ENCODE measurements at places on chromosomes 11 and 22. TPM values are rescaled to one million over a fixed set of nuclear protein-coding genes. Genes with fewer than 3 reads are reported as not detected.
A peak's percentile ranks its signal among the peaks of the same experiment; 100 is the strongest.

The IGSF22 gene
- not detected for total RNA-seq

GRCh38 chr11:132886335-132886734, 646.0 kb downstream of the OPCML start:
- no peak for DNase-seq
- no peaks in the 10 kb centered on the region for H3K36me3 ChIP-seq
- no peaks in the 10 kb centered on the region for H3K4me1 ChIP-seq
- no peak overlapping the region for H3K27ac ChIP-seq
- no peaks in the 10 kb centered on the region for H3K27me3 ChIP-seq

DNA sequence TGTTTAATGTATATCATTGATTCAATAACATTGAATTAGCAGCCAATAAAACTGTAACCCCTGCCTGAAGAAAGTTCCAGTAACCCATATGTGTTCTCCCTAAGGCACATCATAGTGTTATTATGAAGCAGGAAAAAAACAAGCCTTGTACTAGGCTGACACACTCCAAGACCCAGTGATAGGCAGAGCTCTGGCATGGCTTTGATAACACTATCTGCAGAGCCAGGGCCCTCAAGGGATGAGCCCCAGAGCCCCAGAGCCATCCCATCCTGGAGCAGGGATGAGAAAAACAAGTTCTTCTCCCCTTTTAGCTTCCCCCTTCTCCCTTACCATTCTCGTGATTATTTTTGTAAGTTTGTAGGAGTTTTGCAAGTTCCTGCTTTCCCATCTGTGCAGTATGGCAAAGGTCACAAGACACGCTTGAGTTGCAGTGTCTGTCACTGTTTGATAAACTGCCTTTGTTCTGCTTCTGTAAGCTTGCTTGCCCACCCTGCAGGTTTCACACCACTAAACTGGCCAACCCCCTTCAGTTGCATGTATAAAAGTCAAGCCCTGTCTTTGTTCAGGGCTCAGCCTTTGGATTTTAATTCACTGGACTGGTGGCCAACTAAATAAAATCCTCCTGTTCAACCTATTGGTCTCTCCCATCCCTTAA, 22.3 kb upstream of the GUCY1A2 start:
- H3K27me3 ChIP-seq = no peaks in the 10 kb centered on the region
- no peak for DNase-seq
- no peak overlapping the region for H3K27ac ChIP-seq
- H3K4me1 ChIP-seq = no peaks in the 10 kb centered on the region

DNA sequence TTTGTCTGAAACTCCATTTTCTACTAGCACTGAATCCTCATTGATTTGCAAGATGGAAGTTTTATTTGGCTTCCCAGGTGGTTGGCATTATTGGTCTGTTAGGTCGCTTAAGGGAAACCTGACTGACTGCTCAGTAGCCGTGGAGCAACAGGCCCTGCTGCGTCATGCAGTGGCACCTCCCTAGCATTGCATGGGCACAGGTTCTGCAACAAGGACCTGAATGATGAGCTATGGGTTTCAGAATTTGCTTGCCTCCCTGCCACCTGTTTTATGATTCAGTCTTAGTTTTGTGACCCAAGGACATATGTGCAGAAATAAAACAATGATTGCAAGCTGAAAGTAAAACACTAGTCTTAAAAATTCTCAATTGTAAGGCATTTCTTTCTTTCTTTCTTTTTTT, 128.5 kb downstream of the SLC1A2 start:
- H3K27ac ChIP-seq = no peak overlapping the region
- DNase-seq = no peak
- H3K36me3 ChIP-seq = peaks cover 13% of the 10 kb centered on the region
- no peaks in the 10 kb centered on the region for H3K27me3 ChIP-seq

The TRPC6 gene
- not detected for total RNA-seq

- no peak overlapping the region for H3K4me3 ChIP-seq
- DNase-seq = no peak
- no peaks in the 10 kb centered on the region for H3K27me3 ChIP-seq
- H3K27ac ChIP-seq = no peak overlapping the region
These were observed 808.6 kb upstream of the RAG2 start for GRCh38 chr11:37406651-37407050.

The NNMT gene
- not detected for total RNA-seq

- no peaks in the 10 kb centered on the region for H3K36me3 ChIP-seq
- H3K4me3 ChIP-seq = no peak overlapping the region
- no peaks in the 10 kb centered on the region for H3K4me1 ChIP-seq
- no peak overlapping the region for H3K27ac ChIP-seq
- DNase-seq = no peak
- no peaks in the 10 kb centered on the region for H3K27me3 ChIP-seq
These were observed 87.8 kb downstream of the WNT7B start for GRCh38 chr22:45889093-45889538.

- H3K27ac ChIP-seq = no peak overlapping the region
- H3K36me3 ChIP-seq = no peaks in the 10 kb centered on the region
- no peak for DNase-seq
- no peaks in the 10 kb centered on the region for H3K4me1 ChIP-seq
- H3K4me3 ChIP-seq = no peak overlapping the region
These were observed 107.4 kb downstream of the ARHGAP42 start for GRCh38 chr11:100794446-100794845.

The TIRAP gene
- 15.4 TPM for total RNA-seq

DNA sequence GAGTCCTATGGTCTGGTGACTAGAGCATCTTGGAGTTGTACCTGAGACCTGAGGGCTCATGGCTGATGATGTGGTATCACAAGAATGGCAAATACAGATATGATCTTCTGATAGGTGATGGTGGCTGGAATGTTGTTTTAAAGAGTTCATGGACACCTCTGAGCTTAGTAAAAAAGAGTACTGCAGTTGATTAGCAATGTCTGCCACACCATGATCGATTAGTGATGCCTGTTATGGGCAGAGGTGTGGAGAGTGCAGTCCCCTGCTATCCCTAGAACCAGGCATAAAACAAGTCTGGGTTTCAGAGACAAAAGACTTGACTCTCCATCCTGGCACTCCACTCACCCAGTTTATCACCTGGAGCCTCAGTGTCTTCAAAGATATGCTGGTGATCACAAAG, 1.4 kb upstream of the BATF2 start:
- H3K27me3 ChIP-seq = no peaks in the 10 kb centered on the region
- H3K36me3 ChIP-seq = no peaks in the 10 kb centered on the region
- H3K4me1 ChIP-seq = peaks cover 33% of the 10 kb centered on the region
- peak overlapping the region; percentile 83 for H3K27ac ChIP-seq
- peak; percentile 36 for DNase-seq

DNA sequence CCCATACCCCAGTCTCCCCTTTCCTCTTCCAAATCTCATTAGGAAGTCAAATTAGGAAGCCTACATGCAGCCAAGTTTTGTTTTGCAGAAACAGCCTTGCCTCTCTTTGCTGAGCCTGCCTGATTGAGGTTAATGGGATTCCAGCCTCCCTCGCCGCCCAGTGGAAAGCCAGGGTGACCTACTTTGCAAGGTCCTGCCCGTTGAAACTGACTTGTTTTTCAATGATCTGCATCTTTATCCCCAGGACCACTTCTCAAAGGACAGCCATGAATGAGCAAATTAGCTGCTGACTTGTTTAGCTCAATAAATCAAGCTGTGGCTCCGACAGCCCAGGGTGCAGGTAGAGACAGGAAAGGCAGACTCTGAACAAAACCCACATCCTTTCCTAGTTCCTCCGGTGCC, 110.4 kb downstream of the RRAS2 start:
- no peak overlapping the region for H3K27ac ChIP-seq
- H3K4me3 ChIP-seq = peak overlapping the region; percentile 45
- DNase-seq = peak; percentile 58
- peaks cover 24% of the 10 kb centered on the region for H3K4me1 ChIP-seq
- no peaks in the 10 kb centered on the region for H3K36me3 ChIP-seq

- H3K4me1 ChIP-seq = no peaks in the 10 kb centered on the region
- H3K4me3 ChIP-seq = no peak overlapping the region
- DNase-seq = no peak
- no peaks in the 10 kb centered on the region for H3K36me3 ChIP-seq
- H3K27me3 ChIP-seq = no peaks in the 10 kb centered on the region
- no peak overlapping the region for H3K27ac ChIP-seq
These were observed 169.9 kb downstream of the KIF18A start for GRCh38 chr11:27938011-27938410.

GRCh38 chr11:19864141-19865140, 151.8 kb downstream of the NAV2 start:
- no peak for DNase-seq
- no peaks in the 10 kb centered on the region for H3K36me3 ChIP-seq
- no peaks in the 10 kb centered on the region for H3K4me1 ChIP-seq
- no peak overlapping the region for H3K27ac ChIP-seq
- no peak overlapping the region for H3K4me3 ChIP-seq

DNA sequence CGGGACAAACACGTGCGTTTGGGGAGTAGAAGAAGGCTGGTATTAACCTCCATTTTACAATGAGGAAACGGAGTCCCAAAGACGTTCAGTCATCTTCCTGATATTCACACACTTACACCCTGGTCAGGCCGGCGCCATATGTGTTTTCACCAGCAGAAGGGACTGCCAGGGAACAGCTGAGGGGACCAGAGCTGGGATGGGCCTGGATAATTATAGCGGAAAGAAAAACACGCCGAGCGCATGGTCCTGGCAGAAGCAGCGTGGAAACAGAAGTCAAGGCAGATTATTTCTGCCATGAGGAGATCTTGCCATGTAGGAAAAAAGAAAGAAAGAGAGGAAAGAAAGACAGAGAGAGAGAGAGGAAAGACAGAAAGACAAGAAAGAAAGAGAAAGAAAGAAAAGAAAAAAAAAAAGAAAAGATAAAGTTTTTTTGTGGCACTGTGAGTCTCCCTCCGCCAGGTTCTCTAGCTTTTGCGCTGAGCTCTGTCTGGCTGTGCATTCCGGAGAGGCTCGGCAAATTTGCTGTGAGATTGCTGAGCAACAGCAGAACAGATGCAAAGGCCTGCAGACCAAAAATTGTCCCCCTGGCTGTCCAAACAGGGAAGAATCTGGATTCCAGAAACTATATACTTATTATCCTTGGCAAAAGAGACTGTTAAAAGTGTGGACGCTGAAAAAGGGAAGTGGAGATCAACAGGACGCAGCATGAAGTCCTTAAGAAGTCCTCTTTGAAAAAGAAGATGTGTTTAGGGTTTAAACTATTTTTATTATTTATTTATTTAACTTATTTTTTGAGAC, 1.3 kb upstream of the UCP2 start:
- H3K4me3 ChIP-seq = peak overlapping the region; percentile 87
- DNase-seq = peak; percentile 45
- H3K36me3 ChIP-seq = peaks cover 35% of the 10 kb centered on the region
- peaks cover 40% of the 10 kb centered on the region for H3K4me1 ChIP-seq
- no peaks in the 10 kb centered on the region for H3K27me3 ChIP-seq
- peak overlapping the region; percentile 95 for H3K27ac ChIP-seq

The MALAT1 gene
- total RNA-seq = 4,094 TPM

GRCh38 chr22:19970479-19971275, 29.1 kb upstream of the TXNRD2 start:
- H3K27ac ChIP-seq = no peak overlapping the region
- no peaks in the 10 kb centered on the region for H3K27me3 ChIP-seq
- H3K4me3 ChIP-seq = no peak overlapping the region
- H3K4me1 ChIP-seq = peaks cover 27% of the 10 kb centered on the region
- no peaks in the 10 kb centered on the region for H3K36me3 ChIP-seq

DNA sequence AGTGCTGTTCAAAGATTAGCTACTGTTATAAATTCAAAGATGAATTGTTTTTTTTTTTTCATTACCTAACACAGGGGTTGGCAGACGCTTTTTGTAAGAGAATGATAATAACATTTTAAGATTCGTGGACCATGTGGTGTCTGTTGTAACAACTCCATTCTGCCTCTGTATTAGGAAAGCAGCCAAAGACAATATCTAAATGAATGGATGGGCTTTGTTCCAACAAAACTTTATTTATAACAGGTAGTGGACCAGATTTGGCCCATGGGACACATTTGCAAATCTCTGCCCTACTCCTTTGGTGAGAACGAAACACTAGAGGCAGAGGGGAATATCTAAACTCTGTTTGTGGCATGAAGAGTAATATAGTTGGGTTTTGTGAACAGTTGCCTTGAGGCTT, 83.6 kb upstream of the BLID start:
- H3K4me1 ChIP-seq = no peaks in the 10 kb centered on the region
- H3K4me3 ChIP-seq = no peak overlapping the region
- no peaks in the 10 kb centered on the region for H3K36me3 ChIP-seq

DNA sequence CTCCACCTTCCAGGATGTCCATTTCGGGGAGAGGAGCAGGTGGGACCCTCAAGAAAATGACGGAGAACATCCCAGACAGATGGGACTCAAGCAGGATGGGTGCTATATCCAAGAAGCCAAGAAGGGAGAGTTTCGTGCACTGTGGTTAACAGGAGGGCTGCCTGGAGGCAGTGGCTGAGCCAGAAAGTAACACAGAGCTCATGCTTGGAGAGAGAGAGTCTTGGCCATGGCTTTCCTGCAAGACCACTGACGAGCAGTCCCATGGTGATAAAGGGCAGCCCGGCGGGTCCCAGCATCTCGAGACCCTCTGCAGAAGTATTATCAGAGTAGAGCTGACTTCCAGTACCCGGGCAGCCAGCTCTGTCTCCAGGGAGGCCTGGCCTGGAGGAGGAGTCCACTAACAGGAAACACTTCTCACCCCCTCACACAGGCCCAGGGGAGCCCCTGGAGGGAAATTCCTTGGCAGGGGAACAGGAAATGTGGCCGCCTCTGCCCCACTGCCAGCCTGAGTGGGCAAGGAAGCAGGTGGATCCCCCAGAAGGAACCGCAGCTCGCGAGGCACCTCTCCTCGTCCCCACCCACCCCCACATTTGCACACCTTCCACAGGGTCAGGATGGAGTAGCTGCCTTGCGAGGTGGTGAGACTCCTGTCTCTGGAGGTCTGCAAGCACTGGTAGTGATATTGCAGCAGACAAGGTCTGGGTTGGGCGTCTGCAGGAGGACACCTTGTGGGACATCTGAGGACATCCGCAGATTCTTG, 32.2 kb downstream of the CYTH4 start:
- peak; percentile 58 for DNase-seq
- peaks cover 47% of the 10 kb centered on the region for H3K36me3 ChIP-seq
- H3K27ac ChIP-seq = peak overlapping the region; percentile 87
- no peak overlapping the region for H3K4me3 ChIP-seq
- H3K4me1 ChIP-seq = peaks cover 68% of the 10 kb centered on the region

- no peak overlapping the region for H3K4me3 ChIP-seq
- no peaks in the 10 kb centered on the region for H3K4me1 ChIP-seq
- H3K27ac ChIP-seq = no peak overlapping the region
- H3K27me3 ChIP-seq = peaks cover 19% of the 10 kb centered on the region
- DNase-seq = no peak
These were observed 52.0 kb downstream of the NRXN2 start for GRCh38 chr11:64670975-64671374.

The PTPN5 gene
- total RNA-seq = not detected

- H3K4me3 ChIP-seq = no peak overlapping the region
- no peak for DNase-seq
- H3K4me1 ChIP-seq = peaks cover 19% of the 10 kb centered on the region
- no peaks in the 10 kb centered on the region for H3K27me3 ChIP-seq
These were observed 4.3 kb upstream of the CARD16 start for GRCh38 chr11:105049481-105049880.

The CBLIF gene
- not detected for total RNA-seq

Data from activated CD8-positive, alpha-beta T cell treated with anti-CD3 and anti-CD28 coated beads, Interleukin-2, amount 10 ng/mL, durations not matched to agents 7 days and 5 days (primary cell).